Activated CD4-positive, alpha-beta T cell treated with anti-CD3 and anti-CD28 coated beads, Interleukin-2, amount 50 U/mL, for 24 hours (primary cell): ENCODE measurements at places on chromosomes 5 and 9.

- no peak for DNase-seq
These were observed 41.5 kb downstream of the PIP5K1B start for GRCh38 chr9:68746525-68746924.

- DNase-seq, result no peak
These were observed 441.8 kb upstream of the TLE4 start for GRCh38 chr9:79129865-79130480.

- DNase-seq, result no peak
These were observed 219.3 kb downstream of the SMARCA2 start for GRCh38 chr9:2234371-2234893.

GRCh38 chr9:567128-567746, 274.3 kb upstream of the DMRT1 start:
- DNase-seq, result no peak

DNA sequence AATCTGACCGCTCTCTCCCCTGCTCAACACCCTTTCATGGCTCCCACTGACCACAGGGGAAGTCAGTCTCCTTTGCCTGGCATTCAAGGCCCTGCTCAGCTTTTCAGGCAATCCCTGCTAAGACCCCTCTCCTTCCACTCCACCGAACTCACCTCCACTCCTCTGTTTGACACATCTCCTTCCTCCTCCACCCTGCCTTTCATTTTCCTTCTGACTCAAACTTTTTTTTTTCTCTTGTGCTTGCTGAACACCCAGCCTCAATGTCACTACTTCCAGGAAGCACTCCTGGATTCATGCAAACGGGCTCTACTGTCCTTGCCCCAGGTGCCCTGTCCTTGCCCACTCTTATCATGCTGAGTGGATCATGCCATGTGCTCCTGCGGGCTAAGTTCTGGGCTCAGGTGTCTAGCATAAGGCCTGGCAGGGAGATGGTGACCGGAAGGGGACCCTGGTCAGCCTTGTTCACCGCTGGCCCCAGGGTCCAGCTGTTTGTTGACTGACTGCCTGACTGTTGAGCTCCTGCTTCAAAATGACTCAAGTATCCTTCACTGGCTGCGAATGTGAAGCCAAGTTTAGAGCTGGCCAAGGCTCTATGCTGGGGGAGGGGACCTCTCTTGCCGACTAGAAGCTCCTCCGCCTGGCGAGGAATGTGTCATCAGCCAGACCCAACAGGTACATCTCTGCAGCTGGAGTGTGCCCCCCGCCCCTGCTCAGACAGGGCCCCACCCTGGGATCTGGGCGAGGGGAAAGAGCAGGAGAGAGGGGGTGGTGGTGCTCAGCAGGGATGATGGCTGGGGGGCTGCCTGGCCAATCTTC, 6.2 kb downstream of the NR5A1 start:
- no peak for DNase-seq

- DNase-seq, result no peak
These were observed 473.8 kb upstream of the ZNF608 start for GRCh38 chr5:125220284-125220683.
